Smooth muscle cell of bladder (primary cell): ENCODE measurements at places on chromosomes 11 and 22. TPM values are rescaled to one million over a fixed set of nuclear protein-coding genes. Genes with fewer than 3 reads are reported as not detected.

The LSP1 gene
- 0.43 and 2.6 TPM in 2 replicates for total RNA-seq

The MAPK8IP1 gene
- 7.7 and 8.1 TPM in 2 replicates for total RNA-seq

The NUP98 gene
- total RNA-seq = 77.9 and 90.6 TPM in 2 replicates

The DLG2 gene
- total RNA-seq = 0.85 and 1.6 TPM in 2 replicates

The RASL10A gene
- total RNA-seq = under 0.01 TPM in 1 of 2 replicates, not detected in the other

The MS4A2 gene
- total RNA-seq = not detected in 2 replicates

The RFPL1 gene
- not detected in 2 replicates for total RNA-seq

The TSGA10IP gene
- total RNA-seq = not detected in 2 replicates

The BRSK2 gene
- total RNA-seq = 0.14 and 0.18 TPM in 2 replicates
